ENCODE measurements at places on chromosomes 6 and 20. TPM values are rescaled to one million over a fixed set of nuclear protein-coding genes. Genes with fewer than 3 reads are reported as not detected.

The IP6K3 gene
- 16.6 TPM for total RNA-seq

The TAGAP gene
- 0.75 TPM for total RNA-seq

The FKBP1C gene
- total RNA-seq = 0.24 TPM

The BTN1A1 gene
- total RNA-seq = not detected

The ARHGAP40 gene
- total RNA-seq = not detected

The VPS16 gene
- 23.3 TPM for total RNA-seq

The ZNF165 gene
- total RNA-seq = 0.13 TPM

The DEFB118 gene
- not detected for total RNA-seq

The GJA1 gene
- total RNA-seq = 268 TPM

The TSPO2 gene
- not detected for total RNA-seq

The SLC17A3 gene
- not detected for total RNA-seq

The RHAG gene
- not detected for total RNA-seq

The RNF182 gene
- total RNA-seq = 0.19 TPM

The NKAPL gene
- 6.6 TPM for total RNA-seq

DNA sequence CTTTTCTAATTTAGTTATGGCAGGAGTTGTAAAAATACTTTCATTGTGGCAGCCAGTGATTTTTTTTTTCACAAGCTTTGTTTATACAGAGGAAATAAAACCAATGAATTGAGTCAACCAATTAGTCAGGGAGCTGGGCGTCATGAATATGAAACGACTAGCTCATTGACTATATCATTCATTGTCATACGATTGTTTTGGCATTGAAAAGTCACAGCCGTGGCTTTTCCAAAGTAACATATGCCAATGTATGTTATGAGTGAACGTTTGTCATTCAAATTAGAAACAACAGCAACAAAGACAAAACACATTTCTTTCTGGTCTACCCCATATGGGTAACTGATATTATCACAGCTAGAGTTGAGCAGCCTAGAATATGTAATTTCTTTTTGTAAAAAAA lies 810.6 kb downstream of the EPHA7 start:
- DNase-seq = no peak

DNA sequence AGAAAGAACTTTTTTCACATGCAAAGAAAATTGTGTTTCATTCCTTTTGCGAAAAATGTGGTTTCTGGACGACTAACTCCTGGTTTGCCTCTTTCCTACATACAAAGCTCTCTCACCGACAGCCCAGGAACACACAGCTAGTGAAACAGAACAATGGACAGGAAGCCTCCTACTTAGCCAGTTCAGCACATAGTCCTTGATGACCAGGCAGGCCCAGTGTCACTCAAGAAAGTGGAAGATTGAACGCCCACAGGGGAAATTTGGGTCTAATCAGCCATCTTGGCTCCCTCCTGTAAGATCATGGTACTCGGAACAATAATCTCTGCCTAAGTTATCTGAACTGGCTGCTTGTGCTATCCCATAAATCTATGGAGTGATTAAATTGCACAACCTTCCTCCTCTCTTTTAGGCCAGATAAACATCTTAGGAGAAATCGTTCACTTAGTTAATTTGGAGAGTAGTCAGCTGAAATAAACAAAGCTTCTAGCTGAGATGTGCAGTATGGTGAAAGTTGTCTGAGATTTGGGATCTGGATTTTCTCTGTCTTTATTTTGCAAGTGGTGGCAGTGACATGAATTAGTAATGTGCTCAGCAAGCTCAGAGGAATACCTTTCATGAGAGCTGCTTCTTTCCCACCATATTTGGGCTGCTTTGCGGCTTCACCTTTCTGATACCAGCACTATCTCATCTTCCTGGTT lies 147.0 kb downstream of the MTFR2 start:
- no peak for DNase-seq

- DNase-seq = no peak
These were observed 41.0 kb downstream of the CYP24A1 start for GRCh38 chr20:54132612-54133433.

GRCh38 chr6:36442103-36442670 lies 467 bp downstream of the PXT1 start:
- DNase-seq = no peak

- DNase-seq = no peak
These were observed 26.0 kb downstream of the MAS1 start for GRCh38 chr6:159916752-159917151.

DNA sequence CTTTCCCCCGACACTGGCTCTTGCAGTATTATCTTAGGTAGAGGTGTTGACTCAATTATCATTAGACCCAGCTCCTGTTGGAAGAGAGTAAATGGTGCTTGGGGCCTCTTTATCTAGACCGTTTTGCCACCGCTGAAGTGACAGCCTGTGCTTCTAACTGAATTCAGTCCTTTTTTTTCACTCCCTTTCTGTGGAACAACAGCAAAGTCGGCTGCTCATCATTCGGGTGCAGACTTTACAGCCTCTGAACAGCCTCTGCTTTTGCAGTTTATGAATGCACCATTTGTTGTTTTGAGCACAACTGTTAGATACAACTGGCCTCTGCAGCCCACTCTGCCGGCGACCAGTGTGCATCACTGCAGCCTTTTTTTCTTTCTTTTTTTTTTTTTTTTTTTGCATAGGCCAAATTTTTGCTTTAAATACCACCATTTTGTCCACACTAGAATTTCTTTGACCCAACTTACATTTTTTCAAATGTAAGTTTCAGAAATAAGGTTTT lies 35.8 kb downstream of the RREB1 start:
- no peak for DNase-seq

- peak; percentile 15 for DNase-seq
These were observed 22.9 kb downstream of the IRF4 start for GRCh38 chr6:414447-414846.

DNA sequence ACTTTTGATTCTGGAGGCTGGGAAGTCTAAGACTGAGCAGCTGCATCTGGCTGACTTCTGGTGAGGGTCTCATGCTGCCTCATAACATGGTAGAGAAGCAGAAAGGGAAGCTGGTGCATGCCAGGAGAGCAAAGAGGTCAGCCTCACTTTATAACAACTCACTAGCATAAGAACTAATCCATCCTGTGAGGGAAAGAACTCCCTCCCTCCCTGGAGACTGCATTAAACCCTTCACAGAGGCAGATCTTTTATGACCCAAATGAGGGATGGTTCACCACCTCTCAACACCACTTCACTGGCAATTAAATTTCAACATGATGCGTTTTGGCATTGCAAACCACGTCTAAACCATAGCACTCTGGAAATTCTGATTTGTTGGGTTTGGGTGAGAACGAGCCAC lies 33.9 kb downstream of the STXBP5 start:
- DNase-seq = no peak

DNA sequence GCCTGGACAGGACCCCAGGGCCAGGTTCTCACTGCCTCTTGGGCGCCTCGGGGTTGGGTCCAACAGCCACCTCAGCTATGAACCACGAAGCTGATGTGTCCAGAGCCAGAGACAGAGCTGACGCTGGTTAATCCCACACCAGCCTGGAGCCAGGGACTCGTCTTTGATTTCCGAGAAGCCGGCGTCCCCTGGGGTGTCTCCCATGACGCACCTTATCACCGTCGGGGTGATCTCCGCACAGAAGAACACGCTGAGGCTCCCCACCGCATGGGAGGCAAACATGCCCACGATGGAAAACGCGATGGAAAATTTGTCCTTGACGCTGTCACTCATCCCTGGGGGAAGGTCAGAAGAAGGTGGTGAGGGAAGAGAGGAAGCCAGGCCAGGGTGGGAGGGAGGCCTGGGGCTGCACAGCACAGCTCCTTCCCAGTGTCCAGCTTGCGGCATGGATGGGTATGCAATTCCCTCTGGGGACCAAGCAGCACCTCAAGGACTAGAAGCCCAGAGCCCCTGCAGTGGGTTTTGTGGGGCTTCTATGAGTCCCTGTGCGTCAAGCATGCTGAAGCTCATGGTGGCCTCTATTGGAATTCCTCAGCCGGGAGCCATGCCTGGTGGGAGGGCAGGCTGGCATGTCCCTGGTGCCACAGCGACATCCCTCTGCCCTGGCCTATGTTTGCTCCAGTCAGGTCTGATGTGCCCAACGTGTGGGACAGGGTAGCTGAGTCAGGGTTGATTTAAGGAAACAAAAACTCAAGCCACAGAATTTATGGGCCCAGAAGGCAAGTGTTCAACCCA lies 25.1 kb downstream of the PSMG4 start:
- DNase-seq = peak; percentile 35

DNA sequence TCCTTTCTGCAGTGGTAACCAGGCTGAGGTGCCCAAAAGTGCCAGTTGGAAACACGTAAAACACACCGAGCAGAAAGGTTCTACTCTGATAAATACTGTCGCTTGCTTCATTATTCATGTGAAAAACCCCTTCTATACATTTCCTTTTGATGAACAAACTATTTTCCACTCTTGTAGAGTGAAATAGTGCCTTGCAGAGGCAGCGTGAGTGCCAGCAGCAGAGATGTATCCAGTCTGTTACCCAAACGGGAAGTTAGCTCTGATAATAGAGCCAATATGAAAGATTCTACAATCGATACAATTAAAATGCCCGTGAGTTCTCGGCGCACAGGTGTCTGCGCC lies 1.5 kb downstream of the ZBTB46 start:
- no peak for DNase-seq

DNA sequence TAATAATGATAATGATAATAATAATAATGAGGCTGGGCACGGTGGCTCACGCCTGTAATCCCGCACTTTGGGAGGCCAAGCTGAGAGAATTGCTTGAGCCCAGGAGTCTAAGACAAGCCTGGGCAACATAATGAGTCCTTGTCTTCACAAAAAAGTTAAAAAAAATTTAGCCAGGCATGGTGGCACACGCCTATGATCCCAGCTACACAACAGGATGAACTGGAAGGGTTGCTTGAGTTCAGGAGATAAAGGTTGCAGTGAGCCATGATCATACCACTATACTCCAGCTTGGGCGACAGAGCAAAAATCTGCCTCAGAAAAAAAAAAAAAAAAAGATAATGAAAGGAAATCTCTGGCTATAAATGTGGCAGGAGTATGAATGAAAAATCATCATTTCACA lies 213.4 kb downstream of the HIVEP2 start:
- no peak for DNase-seq

DNA sequence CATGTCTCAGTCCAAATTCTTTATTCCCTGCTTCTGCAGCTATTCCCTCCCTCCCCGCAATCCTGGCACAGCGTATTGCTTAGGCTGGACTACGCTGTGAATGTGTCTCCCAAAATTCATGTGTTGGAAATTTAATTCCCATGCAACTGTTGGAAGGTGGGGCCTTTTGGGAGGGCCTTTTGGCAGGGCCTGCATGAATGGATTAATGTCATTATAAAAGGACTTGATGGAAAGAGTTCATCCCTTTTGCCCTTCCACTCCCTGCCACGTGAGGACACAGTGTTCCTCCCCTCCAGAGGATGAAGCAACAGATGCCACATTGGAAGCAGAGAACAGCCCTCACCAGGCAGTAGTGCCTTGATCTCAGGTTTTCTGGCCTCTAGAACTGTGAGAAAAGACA lies 20.4 kb upstream of the NOTCH4 start:
- DNase-seq = no peak

GRCh38 chr6:104381907-104382306 lies 477.8 kb downstream of the HACE1 start:
- no peak for DNase-seq

GRCh38 chr6:124090491-124090890 lies 286.8 kb downstream of the NKAIN2 start:
- DNase-seq = no peak

GRCh38 chr6:133396984-133397348 lies 155.8 kb downstream of the EYA4 start:
- DNase-seq = no peak

DNA sequence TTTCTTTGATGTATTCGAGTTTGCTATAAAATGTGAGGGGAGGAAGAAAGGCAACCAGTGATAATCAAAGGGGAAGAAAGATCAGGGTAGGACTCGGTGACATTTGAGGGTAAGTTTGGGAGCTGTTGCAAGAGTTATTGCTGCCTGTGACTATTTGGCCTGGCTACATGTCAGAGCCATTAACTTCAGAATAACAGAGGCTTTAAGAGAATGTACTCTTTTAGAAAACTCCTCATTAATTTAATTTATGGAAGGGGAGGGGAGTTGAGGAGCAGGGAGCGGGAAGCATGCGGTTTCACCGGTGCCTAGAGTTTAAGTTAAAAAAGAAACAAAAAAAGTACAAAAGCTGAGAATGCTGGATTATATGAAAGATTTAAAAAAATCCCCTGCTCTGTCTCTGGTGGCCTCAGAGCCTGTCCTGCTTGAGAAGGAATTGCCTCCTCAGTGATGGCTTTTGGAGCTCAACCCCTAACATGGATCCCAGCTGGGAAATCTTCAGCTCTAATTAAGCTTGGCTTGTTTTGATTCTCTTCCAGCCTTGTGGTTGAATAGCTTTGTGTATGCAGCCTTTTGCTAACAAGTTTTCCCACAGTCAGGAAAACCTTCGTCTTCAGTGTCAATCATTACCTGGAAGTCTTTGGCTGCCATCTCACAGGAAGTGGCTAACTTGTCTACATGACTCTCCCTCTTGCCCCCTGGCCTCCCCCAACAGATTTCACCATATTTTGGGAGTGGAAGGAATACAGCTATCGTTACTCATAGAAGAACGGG lies 238.2 kb downstream of the SOX4 start:
- DNase-seq = no peak

DNA sequence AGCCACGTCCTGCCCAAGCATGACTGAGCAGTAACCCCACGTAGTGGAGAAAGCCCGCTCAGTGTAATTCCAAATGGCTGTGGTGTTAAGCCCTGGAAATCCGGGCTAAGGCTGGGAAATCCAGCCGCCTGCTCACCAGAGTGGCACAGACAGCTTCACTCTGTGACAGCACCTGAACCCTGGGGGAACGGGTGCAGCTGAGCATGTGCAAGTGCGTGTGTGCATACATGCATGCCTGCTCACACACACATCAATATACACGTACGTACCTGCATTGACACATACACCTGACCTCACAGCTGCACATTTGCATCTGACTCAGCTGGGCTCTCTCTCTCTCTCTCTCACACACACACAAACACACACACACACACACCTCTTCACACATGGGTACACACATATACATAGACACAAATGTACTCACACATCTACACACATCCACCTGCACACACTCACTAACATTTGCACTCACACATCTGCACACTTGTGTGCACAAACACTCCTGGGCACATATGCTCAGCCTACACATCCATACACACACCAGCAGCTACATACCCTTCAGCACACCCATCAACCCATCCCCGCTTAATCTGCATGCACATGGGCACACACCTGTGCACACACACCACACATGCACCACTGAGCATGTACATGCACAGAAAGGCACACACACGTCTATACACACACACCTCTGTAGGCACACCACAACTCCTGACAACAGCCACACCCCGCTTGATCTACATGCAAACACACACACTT lies 114.1 kb downstream of the GRM4 start:
- DNase-seq = no peak

All from cardiac septum (tissue), 1 donor.